ENCODE measurements at places on chromosomes 11 and 22.

GRCh38 chr11:14081581-14082231, 119.2 kb downstream of the SPON1 start:
- no peak for DNase-seq

DNA sequence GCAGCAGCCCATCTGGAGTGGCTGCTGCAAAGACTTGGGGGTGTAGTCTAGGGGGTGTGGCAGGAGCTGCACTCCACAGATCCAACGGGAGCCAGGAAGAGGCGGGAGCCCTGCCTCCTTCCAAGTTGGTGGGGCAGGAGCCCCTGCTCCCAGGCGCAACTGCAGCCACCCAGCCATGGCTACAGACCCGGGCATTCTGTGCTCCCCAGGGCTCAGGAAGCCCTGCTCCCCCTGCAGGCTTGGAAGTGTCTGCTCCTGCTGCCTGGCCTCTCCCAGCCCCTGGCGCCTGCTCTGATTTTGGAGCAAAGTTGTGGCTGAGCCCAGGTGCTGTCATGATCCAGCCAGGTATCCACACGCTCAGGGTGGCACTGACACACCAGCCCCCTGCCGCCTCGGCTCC, 58.5 kb downstream of the CCDC34 start:
- no peak for DNase-seq

DNA sequence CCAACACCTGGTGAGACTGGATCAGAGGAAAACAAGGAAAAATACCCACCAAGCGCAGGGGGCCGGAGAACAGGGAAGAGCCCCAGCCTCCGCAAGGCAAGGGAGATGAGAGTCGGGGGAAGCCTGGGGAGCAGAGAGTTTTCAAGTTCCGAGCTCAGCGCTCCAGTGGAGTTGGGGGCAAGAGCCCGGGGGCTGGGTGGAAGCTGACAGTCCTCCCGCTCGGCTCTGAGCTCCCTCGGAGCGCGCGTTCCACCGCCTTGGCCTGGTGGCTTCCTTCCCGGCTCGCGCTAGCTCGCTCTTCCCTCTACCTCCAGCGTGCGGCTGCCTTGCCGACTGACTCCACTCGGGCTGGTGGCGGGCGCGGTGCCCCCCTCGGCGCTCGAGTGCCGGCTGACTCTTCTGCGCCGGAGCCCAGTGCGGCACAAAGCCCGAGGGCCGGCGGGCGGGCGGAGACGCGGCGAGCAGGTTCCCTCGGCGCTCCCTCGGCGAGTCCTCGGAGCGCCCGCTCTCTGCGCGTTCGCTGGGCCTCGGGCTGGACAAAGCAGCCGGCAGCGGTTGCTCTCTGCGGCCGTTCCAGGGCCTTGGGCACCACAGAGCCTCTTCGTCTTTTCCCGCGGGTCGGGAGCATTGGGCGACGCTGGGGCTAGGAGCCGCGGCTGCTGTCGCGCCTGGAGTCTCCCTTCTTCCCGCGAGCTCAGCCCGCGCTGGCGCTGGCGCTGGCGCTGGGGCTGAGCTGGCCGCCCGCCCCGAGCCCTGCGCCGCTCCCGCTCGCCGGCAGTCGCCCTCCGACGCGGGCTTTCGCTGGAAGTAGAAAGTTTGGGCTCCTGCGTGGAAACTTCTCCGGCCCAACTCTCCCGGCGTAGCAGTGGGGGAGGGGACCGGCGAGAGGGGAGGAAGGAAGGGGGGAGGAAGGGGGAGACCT, 1.0 kb downstream of the PAX6 start:
- no peak for DNase-seq

DNA sequence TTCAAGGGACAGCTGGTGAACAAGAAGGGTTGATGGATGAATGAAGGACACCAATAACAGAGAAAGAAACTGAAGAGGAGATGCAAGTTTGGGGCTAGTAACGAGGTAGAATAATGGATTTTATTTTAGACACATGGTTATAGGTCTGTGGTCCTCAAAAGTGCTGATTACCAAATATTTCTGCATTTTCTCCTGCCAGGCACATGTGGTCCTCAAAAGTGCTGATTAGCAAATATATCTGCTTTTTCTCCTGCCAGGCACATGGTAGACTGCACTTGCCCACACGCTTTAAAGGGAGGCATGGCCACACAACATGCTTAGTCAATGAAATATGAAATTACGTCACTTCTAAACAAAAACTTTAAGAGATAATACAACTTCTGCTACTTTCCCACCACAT, 373.1 kb upstream of the SYN3 start:
- DNase-seq: no peak

- peak; percentile 89 for DNase-seq
These were observed at the start of gene TMEM126A for GRCh38 chr11:85647604-85648299. TSS of gene TMEM126A (plus strand) at chr11:85647967. CDS start at chr11:85650256, 2,289 bp downstream.

GRCh38 chr22:42324990-42325710, 54.7 kb upstream of the TCF20 start:
- DNase-seq: no peak

- no peak for DNase-seq
These were observed 79.8 kb upstream of the GRK3 start for GRCh38 chr22:25484521-25485315.

DNA sequence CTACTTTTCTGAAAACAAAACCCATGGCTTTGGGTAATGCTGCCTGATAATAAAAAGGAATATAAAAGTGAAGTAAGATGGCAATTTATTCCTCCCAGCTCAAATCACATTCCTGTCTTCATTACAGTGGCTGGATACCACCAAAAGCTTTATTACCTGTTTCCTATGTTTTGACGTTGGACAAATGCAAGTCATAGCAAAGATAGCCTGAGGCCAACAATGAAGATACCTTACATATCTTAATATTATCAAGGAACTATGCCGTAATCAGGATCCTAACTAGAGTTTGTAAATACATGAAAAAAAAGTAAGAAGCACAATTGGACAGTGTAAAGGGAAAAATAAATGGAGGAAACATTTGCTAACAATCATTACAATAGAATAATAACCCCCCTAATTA, 202.4 kb downstream of the SOX6 start:
- DNase-seq: no peak

DNA sequence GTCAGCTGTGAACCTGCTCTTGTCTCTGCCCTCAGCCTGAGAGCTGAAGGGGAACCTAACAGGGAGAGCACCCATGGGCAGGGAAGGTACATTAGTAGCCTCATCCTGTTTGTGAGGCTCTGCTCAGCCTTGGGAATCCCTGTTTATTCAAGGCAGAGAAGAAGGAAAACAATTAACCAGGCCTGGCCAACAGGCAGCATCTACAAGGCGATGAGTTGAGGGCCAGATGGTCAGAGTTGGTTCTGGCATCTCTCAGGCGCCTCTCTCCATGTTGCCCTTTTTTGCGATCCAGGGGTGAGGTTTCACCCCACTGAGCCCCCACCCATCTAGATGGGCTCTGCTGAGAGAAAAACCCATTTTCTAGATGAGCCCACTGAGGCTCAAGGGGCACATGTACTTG, 54.0 kb upstream of the TOP3B start:
- no peak for DNase-seq

GRCh38 chr11:125211191-125211947, 46.8 kb downstream of the PKNOX2 start:
- no peak for DNase-seq

GRCh38 chr11:8329847-8330361, 66.2 kb upstream of the LMO1 start:
- DNase-seq: no peak

GRCh38 chr22:39773976-39774539, 119.5 kb downstream of the ENTHD1 start:
- DNase-seq: no peak

Data from SHP77 treated with DMSO at 0.1 percent for 48 hours (cell line).